ENCODE measurements at places on chromosomes 4 and X.

DNA sequence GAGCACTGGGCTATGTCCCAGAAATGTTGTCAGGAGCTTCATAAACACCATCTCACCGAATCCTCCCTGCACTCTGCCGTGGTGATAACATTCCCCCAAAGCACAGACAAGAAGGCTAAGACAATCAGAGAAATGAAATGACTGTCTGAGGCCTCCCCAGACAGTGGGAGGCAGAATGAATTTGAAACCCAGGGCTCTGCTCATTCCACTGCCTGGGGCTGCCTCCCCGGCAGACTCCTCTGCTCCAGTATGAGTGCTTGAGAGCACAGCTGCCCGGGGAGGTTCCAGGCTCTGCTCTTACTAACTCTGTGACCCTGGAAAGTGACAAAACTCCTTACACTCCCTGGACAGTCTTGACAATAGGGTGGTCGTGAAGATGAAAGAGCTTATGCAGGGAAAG, 9.7 kb downstream of the FGFBP1 start:
- DNase-seq, result no peak

- DNase-seq, result no peak
Observed at GRCh38 chrX:99705701-99706100, 704.4 kb downstream of the PCDH19 start.

- no peak for DNase-seq
Observed at GRCh38 chrX:38110231-38110630, 103.9 kb downstream of the SYTL5 start.

GRCh38 chr4:105686571-105686970, 21.9 kb downstream of the INTS12 start:
- no peak for DNase-seq

GRCh38 chr4:76804096-76804495, 93.8 kb downstream of the SOWAHB start:
- DNase-seq, result no peak

GRCh38 chr4:107243141-107243781, 207.1 kb upstream of the DKK2 start:
- no peak for DNase-seq

DNA sequence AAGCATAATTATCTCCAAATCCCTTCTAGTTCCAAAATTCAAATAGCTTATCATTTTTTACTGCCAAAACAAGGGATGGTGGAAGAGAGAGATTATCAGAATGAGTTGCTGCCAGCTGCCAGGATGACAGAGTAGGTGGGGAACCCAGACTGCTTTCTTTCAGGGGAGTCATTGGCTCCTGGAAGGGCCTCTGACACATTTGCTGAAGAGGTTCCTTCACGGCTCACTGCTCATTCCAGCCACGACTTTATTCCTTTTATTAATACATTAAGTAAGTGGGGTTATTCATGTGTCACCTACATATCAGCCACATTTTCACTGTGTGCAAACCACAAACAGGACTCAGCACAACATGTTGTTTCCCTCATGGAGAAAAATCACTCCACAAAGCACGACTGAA, 12.7 kb upstream of the SMIM43 start:
- no peak for DNase-seq

DNA sequence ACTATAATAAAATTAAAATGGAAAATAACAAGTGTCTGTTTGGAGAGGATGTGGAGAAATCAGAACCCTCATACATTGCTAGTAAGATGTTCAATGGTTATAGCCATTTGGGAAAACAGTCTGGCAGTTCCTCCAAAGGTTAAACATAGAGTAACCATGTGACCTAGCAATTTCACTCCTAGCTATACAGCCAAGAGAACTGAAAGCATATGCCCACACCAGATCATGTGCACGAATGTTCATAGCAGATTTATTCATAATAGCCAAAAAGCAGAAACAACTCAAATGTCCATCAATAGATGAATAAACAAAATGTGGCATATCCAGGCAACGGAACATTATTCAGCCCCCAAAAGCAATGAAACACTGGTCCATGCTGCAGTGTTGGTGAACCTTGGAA, 9.4 kb upstream of the CCNQ start:
- no peak for DNase-seq

GRCh38 chrX:13892856-13893255, 76.0 kb upstream of the GPM6B start:
- DNase-seq, result no peak

DNA sequence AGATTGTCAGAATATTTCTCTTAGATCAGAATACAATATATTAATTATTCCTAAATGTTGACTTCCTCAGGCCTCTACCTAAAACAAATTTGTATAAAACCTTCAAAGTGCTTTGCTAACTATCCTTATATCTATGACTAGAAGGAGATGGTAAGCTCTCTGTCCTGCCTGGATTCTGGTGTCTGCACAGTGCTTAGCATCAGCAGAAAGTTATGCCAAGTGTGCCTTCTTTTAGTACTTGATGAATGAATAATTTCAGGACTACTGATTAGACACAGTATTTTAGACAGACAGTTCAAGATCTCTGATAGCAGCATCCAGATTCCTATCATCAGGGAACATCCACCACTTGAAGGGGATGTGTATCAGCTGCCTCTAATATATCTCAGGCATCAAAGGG, 242.4 kb upstream of the TLL1 start:
- no peak for DNase-seq

DNA sequence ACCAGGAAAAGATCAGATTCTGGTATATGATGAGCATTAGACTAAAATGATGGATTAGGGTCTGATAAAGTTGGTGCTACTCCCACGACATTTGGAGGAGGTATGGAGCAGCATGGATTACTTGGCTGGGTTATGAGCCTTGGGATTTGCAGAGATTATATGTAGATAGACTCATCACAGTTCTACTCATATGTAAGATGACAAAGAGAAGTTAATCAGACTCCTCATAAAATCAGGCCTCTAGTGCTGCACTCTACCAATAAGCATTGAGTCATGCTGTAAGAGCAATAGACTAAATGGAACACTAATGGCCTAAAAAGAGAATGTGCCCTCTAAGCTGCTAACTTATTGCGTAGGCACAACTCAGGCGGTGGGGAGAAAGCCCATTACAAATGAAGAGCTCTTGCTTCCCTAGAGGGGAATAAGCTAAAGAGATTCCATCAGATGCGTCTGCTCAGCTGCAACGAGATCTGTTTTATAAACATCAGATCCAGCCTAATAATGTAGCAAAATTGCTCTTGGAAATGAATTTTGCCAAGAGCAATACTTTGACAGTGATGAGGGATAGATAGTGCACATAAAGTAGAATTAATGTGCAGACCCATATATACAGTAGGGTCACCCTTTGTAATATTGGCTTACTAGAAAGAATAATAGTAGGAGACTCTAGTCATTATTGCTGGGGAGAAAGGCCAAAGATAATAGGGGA, 17.5 kb downstream of the LIAS start:
- DNase-seq, result no peak

DNA sequence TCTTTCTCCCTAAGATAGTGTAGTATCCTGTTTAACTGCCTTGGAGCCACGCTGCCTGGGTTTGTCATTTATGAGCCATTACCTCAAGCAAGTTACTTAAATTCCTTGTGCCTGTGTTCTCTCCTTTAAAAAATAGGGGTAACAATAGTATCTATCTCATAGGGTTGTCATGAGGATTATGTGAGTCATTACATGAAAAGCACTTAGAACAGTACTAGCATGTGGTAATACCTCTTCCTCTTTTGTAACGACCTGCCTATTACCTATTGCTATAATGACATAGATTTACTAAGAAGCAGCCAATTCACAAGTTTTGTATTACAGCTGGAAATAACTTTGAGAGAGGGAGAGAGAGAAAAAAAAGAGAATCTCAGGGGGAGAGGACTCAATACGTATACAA, 834.7 kb downstream of the RAPGEF2 start:
- no peak for DNase-seq

GRCh38 chr4:102994803-102995202, 24.7 kb downstream of the SLC9B1 start:
- DNase-seq, result no peak

DNA sequence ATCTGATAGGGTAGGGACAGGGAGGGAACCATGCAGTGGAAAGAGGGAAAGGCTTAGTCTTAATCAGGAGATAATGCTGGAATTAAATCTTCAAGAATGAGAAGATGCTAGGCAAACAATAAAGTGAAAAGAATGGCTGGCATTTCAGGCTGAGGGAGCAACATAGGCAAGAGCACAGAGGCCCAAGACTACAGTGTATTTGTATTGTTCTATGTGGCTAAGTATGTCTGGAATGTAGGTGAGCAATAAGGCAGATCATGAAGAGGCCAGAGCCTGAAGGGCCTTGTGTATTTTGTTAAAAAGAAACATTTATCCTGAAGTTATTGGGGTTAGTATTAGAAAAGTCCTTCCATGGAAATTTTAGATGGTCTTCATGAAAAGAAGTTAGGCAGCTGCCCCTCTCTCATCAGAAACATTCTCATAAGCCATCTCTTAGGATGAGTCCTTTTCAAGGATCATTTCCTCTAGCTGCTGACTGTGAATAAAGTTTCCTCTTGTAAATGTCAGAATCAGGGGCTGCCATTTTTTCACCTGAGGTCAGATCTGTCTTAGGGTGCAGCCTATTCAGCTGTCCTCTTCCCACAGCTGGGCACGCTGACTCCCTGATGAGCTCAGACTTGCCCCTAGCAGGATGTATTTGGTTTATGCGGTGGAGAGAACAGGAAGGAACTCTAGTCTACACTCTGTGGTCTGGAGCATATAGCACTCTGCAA, 46.3 kb downstream of the ATP10D start:
- DNase-seq, result no peak

- no peak for DNase-seq
Observed at GRCh38 chr4:126633306-126633705, 999.5 kb upstream of the INTU start.

GRCh38 chr4:87541956-87542709, 13.0 kb upstream of the SPARCL1 start:
- no peak for DNase-seq

DNA sequence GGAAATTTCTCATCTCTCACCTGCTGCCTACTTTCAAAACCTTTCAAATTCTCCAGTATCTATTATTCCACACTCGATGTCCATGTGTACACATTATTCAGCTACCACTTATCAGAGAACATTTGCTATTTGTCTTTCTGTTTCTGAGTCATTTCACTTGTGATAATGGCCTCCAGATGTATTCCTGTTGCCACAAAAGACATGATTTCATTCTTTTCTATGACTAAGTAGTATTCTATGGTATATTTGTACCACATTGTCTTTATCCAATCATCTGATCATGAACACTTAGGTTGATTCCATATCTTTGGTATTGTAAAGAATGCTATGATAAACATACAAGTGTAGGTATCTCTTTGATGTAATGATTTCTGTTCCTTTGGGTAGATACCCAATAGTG, 310.1 kb upstream of the SPOCK3 start:
- DNase-seq, result no peak

DNA sequence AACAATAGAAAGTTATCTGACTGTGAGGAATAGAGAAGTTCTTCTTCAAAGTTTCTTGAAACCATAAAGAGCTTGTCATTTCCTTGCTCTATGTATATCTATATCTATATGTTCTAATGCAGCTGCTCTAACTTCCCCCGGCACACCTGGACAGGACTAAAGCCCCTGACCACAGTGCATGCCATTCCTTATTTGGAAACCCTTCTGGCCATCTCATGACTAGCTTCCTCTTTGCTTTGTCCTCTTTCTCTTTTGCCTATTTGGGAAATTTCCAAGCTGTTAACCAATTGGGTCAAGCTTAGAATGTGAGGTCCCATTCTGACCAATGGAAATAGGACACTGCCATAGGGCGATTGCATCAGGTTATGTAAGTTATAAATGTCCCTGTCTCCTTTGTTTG, 1481.1 kb downstream of the STIM2 start:
- no peak for DNase-seq

GRCh38 chr4:61934198-61934597, 734.1 kb downstream of the ADGRL3 start:
- DNase-seq, result no peak

DNA sequence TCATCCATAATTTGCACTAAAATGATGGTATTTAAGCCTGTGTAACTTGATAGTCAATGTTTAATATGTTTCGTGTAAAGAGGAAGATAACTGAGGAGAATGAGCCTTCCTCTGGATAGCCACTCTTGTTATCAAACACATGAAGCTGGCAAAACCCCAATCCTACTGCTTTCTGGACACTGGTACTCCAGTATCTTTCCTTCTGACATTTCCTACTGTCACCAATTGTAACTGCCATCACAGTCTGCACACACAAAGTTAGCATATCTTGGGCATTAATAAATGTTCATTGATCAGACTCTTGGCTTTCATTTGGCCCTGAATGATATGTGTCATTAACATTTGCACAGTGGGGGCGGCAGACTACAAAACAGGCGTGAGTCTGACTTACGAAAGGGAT, 419.1 kb downstream of the TMA16 start:
- no peak for DNase-seq

Data from NCI-H1417 treated with DMSO at 0.1 percent for 48 hours (cell line).